ENCODE measurements at places on chromosomes 5 and 9.

DNA sequence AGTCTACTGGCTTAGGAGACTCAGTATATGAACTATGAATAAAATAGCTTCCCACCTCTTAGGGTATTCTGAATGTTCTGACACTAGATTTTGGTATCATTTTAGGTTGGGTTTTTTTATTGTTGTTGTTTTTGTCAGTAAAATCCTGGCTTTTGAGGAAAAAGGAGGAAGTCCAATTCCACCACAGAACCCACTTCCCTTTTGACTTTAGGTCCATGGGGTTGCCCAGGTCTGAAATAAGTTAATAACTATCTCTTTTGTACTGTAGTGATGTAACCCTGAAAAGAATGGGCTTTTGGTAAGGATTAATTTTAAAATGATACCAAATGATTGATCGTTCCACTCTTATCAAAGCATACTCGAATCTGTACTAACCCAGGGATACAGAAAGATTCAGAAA is 29.1 kb upstream of the IL12B start:
- DNase-seq, result no peak

DNA sequence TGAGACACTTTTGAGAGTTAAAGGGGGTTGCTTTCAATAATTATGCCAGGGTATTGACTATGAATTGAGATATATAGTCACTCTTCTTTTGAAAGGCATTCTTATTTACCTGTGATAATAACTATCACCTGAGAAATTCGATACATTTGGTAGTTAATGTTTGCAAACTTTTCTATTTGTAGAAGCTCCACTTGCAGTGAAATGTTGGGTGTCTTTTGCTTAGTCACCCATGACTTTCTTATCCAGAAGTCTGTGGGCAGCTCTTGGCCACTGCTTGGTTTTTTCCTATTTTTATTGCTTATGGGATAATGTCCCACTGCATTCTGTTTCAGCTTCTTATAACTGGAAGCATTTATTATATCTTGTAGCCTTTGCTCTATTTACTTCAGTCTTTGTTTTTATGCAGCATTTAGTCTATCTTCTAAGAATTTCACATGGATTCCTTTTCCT is 3.9 kb downstream of the MACIR start:
- DNase-seq, result no peak

GRCh38 chr5:31890046-31890445 is 251.1 kb downstream of the PDZD2 start:
- DNase-seq, result no peak

GRCh38 chr9:137190315-137190856 is 1.9 kb downstream of the SSNA1 start:
- no peak for DNase-seq

- no peak for DNase-seq
These were observed 37.0 kb upstream of the RAB3C start for GRCh38 chr5:58545912-58546311.

DNA sequence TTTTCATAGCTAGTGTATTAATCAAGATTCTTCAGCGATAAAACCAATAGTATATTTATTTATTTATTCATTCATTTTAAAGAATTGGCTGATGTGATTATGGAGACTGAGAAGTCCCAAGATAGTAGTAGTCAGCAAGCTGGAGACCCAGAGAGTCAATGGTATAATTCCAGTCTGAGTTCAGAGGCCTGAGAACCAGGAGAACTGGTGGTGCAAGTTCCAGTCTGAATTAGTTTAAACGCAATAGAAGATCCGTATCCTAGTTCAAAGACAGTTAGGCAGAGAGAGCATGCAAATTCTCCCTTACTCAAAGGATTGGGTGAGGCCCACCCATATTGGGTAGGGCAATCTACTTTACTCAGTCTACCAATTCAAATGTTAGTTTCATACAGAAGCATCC is 364.2 kb upstream of the RPS23 start:
- no peak for DNase-seq

GRCh38 chr9:125638239-125639045 is 68.6 kb downstream of the MAPKAP1 start:
- no peak for DNase-seq

DNA sequence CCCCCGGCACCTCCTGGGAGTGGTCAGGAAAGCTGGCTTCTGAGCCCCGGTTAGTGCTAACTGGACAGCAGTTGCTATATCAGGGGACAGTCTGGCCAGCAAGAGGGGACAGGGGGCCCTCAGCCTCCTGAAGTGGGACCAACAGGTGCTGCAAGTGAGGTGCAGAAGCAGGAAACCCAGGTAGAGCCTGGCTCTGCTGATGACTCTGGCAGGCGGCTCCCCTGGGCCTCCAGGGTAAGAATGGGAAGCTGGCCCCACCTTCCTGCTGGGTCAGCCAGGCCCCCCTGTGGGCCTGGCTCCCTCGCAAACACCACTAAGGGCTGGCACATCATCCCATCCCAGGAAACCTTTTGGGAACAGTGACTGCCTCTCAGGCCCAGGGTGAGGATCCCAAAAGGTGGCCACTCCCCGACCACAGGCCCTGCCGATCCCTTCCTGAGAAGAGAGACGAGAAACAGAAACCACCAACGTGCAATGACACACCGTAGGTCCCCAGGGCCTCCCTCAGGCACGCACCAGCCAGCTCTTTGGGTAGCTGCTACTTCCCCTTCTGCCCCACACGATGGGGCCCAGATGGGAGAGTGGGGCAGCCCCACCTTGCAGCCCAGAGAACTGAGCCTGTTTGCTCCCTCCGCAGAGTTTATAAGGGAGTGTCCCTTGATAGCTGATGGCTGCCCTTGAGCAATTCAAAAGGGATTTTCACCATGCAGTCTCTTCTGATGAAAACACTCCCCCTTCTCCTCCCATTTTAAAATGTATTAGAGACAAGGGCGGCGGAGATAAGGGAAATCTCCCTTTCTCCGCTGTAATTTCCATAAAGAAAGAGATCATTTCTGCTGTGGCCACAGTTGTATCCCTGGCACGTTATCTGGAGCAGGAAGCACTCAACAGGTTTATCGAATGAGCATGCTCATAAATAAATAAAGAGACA is 76.8 kb downstream of the STK10 start:
- peak; percentile 88 for DNase-seq

- no peak for DNase-seq
These were observed 23.9 kb upstream of the PPP1R2B start for GRCh38 chr5:156826150-156826549.

- DNase-seq, result no peak
These were observed 44.6 kb downstream of the MARCHF11 start for GRCh38 chr5:16135003-16135402.

- DNase-seq, result no peak
These were observed 31.9 kb downstream of the NEUROG1 start for GRCh38 chr5:135503871-135504270.
